ENCODE measurements at places on chromosomes 2 and 18. TPM values are rescaled to one million over a fixed set of nuclear protein-coding genes. Genes with fewer than 3 reads are reported as not detected.

Gene TEX44
- not detected for total RNA-seq

Gene AMER3
- not detected for total RNA-seq

Gene C2orf68
- total RNA-seq = 16.9 TPM

Gene MYOM1
- total RNA-seq = 2.2 TPM

Gene ALK
- total RNA-seq = not detected

Gene REG1B
- not detected for total RNA-seq

Gene TNP1
- not detected for total RNA-seq

Gene ARHGEF33
- total RNA-seq = 0.34 TPM

Gene DSC1
- total RNA-seq = not detected

Gene GPAT2
- total RNA-seq = 30.9 TPM

Gene DLGAP1
- total RNA-seq = 0.17 TPM

Gene TTC39C
- 2.0 TPM for total RNA-seq

Gene NEU2
- total RNA-seq = not detected

Gene LYG1
- total RNA-seq = 0.28 TPM

Gene CSRNP3
- total RNA-seq = 0.51 TPM
